ENCODE measurements at places on chromosomes 7 and 10.

DNA sequence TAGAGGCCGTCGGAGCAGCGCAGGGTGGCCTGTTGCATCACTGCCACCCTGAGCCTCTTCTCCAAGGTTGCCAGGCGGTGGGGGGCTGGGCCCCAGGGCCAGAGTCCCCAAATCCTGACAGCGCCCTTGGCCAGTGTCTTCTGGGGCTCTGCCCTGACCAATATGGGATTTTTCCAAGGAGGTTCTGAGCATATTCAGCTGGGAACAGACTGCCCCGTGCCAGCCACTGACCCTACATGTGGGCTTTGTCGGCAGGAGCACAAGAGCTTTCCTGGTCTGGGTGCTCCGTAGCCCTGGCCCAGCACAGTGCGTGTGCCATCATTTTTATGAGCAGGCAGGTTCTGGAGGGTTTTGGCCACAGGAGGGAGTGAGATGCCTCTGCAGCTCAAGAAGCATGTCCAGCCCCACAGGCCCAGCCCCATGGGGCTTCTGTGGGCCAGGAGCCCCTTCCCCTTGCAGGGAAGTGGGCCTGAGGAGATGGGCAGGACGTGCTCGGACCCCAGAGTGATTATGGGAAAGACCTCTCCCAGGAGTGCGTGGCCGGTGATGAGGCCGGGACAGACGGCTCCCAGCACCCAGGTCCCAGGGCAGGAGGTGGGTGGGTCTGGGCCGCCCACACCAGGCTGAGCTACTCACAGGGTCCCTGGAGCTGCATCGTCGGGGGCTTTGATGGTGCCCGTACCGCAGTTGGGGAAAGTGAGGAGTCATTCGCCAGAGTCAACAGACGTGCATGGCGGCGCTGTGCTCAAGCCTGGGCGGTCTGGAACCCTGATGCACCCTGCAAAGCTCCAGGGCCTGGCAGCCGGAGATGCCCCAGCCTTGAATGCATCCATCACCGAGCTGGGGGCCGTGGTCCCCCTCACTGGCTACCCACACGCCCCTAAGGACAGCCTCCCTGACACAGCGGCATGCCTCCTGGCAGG lies 66.6 kb downstream of the PWWP2B start:
- no peak for DNase-seq

DNA sequence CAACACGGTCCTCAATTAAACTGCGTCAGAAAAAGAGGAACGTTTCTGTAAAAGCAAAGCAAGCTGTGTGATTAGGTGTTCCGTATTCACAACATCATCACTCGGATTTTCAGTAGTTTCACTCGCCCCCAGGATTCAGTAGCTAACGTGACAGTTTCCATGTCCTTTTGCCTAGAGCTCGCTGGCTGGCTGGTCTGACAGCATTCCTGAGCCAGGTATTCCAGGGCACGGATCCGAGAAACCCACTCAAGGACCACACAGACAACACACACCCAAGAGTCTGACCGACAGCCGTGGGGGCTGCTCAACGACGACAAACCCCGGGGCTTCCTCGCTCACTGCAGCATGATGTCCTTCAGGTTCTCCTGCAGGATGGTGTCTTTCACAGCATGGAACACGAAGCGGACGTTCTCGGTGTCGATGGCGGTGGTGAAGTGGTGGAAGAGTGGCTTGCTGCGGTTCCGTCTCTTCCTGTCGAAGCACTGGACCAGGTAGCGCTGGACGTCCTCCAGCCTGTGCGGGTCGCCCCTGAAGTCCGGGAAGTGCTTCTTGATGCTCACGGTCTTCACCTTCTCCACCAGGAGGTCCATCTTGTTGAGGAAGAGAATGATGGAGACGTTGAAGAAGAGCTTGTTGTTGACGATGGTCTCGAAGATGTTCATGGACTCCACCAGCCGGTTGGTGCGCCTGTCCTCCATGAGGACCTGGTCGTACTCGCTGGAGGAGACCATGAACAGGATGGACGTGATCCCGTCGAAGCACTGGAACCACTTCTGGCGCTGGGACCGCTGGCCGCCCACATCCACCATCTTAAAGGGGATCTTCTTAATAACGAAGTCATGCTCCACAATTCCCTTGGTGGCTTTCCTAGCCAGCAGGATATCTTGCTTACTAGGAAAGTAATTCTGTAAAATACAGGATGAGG lies 43.1 kb downstream of the AMZ1 start:
- no peak for DNase-seq

- no peak for DNase-seq
These were observed 206.7 kb upstream of the PLXNA4 start for GRCh38 chr7:132782777-132783640.

DNA sequence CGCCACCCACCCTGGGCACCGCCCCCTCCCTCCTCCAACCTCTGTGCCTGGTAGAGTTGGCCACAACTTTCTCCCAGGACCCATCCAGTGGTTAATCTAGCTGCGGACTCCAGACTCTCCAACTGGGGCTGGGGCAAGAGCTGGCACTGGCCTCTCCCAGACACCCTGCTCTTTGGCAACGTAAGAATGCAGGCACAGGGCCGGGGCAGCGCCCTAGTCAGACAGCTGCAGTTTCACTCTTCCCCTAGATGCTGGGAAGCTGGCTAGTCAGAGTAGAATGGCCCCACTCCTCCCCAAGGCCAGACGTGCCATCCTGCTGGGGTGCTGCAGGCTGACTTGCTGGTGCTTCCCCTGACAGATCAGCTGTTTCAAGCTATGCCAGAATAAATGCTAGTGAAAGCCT lies 22.1 kb downstream of the HSPA12A start:
- DNase-seq, result no peak

DNA sequence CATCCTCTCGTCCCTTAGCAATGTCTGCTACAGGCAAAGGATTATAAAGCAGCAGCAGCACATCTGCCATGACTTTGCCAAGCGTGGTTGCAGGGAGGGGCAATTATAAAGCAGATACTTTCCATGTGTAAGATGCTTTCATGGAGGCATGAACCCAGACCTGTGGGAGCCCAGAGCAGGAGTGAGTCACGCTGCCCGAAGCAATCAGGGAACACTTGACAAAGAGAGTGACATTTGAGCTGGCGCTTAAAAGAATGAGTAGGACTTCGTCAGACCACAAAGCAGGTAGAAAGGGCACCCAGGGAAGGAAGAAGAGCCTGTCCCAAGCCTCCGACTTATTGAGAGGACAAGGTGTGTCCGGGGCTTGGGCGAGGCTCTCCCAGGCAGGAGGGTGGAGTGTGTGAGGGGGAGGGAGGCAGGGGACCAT lies 147.2 kb downstream of the MYOF start:
- no peak for DNase-seq
